Activated gamma-delta T cell treated with anti-CD3 and anti-CD28 coated beads, Interleukin-2, amount 50 U/mL, for 16 hours (primary cell): ENCODE measurements at places on chromosomes 6 and 20.

DNA sequence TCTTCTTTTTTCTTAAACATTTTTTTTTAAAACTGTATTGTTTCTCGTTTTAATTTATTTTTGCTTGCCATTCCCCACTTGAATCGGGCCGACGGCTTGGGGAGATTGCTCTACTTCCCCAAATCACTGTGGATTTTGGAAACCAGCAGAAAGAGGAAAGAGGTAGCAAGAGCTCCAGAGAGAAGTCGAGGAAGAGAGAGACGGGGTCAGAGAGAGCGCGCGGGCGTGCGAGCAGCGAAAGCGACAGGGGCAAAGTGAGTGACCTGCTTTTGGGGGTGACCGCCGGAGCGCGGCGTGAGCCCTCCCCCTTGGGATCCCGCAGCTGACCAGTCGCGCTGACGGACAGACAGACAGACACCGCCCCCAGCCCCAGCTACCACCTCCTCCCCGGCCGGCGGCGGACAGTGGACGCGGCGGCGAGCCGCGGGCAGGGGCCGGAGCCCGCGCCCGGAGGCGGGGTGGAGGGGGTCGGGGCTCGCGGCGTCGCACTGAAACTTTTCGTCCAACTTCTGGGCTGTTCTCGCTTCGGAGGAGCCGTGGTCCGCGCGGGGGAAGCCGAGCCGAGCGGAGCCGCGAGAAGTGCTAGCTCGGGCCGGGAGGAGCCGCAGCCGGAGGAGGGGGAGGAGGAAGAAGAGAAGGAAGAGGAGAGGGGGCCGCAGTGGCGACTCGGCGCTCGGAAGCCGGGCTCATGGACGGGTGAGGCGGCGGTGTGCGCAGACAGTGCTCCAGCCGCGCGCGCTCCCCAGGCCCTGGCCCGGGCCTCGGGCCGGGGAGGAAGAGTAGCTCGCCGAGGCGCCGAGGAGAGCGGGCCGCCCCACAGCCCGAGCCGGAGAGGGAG lies 580 bp downstream of the VEGFA start:
- DNase-seq, result no peak

GRCh38 chr20:4533368-4534133 lies 188.2 kb upstream of the PRND start:
- no peak for DNase-seq

DNA sequence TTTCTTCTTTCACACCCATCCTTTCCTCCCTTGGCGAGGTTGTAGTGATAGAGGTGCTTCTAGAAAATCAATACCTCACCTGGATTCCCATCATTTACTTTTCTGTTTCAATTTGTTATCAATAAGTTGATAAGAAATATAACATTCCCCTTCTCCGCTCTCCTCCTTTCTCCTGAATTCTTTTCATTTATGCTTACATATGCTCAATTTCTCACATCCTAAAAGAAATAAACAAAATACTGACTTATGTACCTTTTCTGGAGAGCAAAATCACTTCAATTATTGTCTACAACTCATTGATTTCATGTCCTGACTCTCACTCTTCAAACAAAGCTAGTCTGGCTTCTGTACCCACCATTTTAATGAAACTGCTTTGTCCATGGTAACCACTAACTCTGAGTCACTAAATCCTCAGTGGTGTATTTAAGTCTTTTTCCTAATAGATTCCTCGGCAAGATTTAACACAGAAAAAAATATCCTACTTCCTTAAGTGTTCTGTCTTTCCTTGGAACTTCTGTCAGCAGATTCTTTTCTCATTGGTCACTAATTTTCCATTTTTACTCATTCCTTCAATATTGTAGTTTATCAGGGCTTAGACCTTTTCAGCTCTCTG lies 289.6 kb downstream of the RFPL4B start:
- DNase-seq, result no peak

DNA sequence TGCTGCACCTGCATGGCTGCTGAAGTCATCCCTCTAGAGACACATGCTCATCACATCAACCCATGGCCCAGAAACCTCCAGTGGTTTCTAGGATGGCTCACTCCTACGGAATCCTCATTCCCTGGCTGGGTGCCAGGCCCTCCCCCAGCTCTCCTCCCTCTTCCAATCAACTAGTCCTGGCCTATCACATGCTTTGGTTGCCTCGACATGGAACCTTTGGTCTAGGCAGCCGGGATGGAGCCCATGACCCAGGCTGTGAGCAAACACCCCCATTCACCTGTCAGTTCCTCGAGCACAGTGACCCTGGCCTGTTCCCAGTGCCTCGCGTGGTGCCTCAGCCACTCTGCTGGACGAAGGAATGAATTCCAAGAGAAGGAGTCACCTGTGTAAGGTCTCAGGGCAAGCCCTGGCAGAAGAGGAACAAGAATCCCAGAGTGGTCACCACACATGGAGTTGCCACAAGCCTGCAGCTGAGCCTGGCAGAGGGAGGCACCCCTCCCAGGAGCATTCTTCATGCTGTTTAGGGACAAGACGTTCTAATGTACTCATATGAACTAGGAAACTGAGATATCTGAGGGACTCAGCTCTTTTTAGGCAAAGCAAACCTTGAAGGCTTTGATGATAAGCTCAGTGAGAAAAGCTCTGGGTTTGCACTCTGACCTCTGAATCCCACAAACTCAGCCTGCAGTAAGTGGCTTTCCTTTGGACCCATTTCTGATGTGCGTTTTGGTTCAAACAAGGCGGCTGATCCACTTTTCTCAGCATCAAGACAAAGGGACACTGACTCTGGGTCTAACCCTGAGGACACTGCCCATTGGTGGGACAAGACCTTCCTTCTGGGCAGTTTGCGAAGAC lies 40.2 kb downstream of the PPP1R3G start:
- DNase-seq, result no peak
